Type B pancreatic cell (in vitro differentiated cells): ENCODE measurements at places on chromosomes 12 and 14. TPM values are rescaled to one million over a fixed set of nuclear protein-coding genes. Genes with fewer than 3 reads are reported as not detected.
A peak's percentile ranks its signal among the peaks of the same experiment; 100 is the strongest.

Gene KRT82
- total RNA-seq: not detected in 2 replicates

Gene CLEC6A
- total RNA-seq: not detected in 2 replicates

DNA sequence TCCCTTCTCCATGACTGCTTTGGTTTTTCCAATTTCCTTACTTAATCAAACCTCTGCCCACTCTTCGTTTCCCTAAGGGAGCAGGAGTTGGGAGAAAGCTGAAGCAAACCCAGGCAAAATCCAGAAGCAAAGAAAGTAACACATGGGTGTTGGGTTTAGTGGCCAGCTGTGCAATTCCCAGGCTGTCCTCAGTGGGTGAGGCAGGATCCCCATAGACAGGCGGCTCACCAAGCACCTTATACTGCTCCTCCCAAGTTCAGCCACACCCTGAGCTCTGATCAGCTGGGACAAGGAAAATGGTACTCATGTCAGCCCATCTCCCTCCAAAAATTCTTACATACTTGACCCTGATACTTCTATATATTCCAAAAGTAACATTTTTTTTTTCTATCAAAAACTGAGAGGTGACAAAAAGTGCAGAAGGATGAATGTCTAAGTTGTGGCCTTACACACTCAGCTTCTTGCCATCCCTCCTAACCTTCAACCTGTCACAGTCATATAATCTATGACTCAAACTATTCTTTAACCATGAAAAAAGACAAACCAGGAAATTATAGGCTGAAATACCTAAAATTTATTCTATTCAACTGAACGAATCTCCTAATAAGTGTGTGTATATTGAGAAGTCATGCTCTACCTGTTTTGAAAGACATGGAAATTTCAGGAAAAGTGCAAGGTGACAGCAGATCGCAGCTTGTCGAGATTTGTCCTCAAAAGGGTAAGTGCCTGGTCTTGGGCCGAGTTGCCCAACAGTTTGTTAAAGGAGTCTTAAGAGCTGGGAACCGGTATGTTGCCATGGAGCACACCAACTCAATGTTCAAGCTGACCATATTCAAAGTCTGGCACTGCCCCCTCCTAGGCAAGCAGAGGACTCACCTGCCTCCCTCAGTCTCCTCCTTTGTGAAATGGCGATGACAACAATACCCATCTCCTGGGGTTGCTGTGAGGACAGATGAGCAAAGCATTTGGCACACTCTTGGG is 17.6 kb upstream of the ZFP36L1 start:
- H3K36me3 ChIP-seq: no peaks in the 10 kb centered on the region
- peaks cover 37% of the 10 kb centered on the region for H3K4me1 ChIP-seq
- H3K27ac ChIP-seq: peak overlapping the region; percentile 51
- DNase-seq: peak; percentile 32

DNA sequence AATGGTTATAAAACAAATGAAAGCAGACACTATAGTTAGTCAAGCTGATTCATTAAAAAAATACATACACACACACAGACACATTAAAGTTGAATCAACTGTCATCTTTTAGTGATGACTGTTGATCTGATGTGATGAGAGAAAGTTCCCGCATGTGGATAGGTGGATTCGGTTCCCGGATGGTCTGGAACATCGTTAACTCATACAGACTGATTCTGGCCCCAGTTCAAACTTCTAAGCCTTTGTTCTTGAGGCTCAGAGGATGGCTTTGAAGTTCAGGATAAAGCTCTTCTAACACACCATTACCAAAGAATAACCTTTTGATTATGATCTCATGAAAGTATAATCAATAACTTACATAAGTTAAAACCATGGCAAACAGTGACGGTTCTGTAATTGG is 27.5 kb downstream of the WIF1 start:
- H3K27ac ChIP-seq: peak overlapping the region; percentile 64
- H3K4me3 ChIP-seq: no peak overlapping the region
- peaks cover 9% of the 10 kb centered on the region for H3K27me3 ChIP-seq
- peaks cover 11% of the 10 kb centered on the region for H3K4me1 ChIP-seq

- peaks cover 5% of the 10 kb centered on the region for H3K36me3 ChIP-seq
- H3K4me3 ChIP-seq: peak overlapping the region; percentile 81
- peak overlapping the region; percentile 97 for H3K27ac ChIP-seq
- H3K4me1 ChIP-seq: peaks cover 49% of the 10 kb centered on the region
- H3K27me3 ChIP-seq: no peaks in the 10 kb centered on the region
These were observed 27.2 kb upstream of the PNMA1 start for GRCh38 chr14:73741386-73741875.
